ENCODE measurements at places on chromosomes 13 and 19.
A peak's percentile ranks its signal among the peaks of the same experiment; 100 is the strongest.

DNA sequence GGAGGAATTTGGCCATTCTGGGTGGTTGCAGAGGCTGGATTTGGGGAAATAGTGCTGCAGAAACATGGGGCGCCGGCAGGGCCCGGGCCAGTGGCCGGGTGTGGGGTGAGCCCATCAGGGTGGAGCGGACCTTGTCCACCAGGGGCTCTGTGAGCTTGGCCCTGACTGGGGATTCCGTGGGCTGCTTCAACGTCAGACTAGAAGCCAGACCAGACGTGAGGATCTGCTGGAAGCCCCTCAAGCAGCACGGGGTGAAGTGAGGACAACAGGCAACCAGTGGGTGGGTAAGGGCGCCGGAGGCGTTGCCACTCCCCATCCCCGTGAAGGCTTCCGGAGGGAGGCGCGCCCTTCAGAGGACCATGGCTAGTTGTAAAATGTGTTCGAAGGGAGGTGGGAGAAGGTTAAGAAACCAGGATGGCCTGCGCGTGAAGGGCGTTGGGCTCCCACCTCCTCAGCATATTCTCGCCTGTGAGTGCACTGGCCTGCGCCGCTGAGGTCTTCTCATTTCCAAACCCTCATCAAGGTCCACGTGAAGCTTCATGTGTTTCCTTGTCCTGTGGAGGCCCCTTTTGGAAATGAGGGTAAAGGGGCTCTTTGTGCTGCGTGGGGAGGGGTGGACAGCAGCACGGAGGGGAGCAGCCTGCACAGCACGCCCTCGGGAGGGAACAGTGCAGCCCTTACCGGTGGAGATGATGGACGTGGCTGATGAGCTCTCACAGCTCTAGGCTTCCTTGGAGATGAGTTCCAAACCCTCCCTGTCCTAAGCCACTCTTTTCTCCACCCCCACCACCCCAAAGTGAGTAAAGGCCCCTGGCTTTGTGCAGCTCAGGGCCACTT, 8.3 kb downstream of the TEX29 start:
- DNase-seq, result no peak

GRCh38 chr13:48297131-48297786, 6.3 kb upstream of the RB1 start:
- DNase-seq, result no peak

DNA sequence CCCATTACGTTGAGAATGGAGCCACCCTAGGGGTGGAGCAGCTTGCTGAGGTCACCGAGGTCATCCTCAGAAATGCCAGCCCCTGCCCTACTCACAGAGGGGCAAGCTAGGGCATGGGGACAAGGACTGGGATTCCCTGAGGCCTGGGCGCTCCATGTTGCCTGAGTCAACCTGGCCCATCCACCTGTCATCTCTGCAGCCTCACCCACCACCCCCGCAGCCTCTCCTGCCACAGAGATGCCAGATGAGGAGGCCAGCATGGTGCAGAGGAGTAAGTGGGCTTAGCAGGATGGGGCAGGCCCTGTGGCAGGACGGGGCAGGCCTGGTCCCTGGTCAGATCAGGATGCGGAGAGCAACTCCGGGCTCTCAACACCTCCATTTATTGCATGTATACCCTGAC, 9.5 kb downstream of the NKPD1 start:
- DNase-seq, result no peak

DNA sequence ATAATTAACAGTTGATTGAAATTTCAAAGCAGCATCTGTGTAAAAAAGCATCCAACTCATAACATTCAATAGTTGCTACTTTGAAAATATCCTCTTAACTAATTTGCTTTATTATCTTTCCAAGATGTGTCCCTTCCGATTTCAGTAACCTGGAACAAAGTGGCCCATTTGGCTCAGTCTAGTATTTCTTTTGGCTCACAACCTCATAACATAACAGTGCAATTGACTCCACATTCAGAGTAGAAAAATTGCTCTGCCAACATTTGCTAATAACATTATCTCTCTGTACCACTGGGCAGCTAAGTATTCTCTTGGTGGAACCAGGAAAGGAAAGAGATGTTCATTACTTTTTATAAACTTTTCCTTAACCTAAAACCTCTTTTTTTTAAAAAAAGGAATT, 571.1 kb upstream of the ARGLU1 start:
- no peak for DNase-seq

DNA sequence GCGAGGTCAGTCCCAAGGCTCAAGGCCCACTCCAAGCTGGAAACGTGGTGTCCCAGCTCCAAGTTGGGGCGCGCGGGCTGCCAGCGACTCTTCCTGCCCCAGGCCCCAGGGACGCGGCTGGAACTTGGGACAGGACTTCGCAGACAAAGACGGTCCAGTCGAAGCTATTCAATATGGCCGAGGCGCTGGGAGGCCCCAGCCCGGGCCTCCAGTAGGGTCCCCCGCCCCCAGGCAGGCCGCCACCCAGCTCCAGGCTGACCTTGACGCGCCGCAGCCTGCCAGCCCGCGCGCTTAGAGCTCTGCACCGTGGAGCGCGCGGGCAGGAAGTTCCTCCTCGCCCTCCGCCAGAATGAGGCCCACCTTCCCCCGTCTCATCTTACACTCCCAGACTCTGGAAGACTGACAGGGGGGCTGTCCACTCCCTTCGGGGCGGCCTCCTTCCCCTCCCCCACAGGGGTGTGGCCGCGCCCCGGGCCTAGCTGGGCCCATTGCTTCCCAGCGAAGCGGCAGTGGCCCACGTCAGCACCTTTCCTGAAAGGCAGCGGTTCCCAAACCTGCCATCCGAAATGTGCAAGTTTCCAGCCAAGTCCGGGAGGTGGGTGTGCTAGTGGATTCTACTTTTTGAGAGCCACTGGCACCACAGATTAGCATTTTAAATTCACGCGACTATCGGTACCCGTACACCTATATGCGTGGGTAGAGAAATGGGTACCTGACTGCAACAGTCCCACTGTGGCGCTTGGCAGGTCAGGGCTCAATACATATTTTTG, at the start of gene CCDC8:
Gene CCDC8, minus strand, starts transcription at position 303 of the 770 bp plus-strand sequence. CDS start 754 bp downstream, outside the sequence.
- DNase-seq, result peak; percentile 79

DNA sequence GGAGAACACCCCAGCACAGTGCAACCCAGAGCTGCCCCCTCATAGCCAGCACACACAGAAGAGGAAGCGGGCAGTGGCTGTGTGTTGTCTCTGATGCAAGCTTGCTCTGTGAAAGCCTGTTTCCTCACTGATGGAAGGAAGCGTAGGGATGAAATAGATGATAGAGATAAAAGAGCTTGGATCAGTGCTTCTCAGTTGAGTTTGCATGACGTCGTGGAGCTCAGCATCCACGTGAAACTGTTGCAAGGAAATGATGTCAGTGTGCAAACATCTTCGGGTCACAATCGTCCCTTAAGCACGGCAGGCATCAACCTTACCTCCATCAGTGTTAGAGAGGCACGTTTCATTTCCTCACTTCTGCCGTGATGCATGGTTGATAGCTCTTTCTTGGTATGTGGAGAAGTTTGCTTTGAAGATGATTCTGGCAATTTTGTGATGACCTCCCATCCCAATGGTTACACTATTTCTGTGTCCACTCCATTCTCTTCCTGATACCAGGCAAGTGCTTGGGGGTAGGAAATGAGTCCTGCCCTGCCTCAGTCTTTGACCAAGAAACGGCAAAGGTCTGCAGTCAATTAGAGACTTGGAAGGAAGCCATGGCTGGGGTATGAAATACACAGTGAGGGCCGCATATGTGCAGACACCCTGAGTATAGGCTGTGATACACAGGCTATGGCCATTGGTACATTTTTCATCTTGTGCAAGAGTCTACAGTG, 183.0 kb downstream of the ZNF536 start:
- DNase-seq, result no peak

DNA sequence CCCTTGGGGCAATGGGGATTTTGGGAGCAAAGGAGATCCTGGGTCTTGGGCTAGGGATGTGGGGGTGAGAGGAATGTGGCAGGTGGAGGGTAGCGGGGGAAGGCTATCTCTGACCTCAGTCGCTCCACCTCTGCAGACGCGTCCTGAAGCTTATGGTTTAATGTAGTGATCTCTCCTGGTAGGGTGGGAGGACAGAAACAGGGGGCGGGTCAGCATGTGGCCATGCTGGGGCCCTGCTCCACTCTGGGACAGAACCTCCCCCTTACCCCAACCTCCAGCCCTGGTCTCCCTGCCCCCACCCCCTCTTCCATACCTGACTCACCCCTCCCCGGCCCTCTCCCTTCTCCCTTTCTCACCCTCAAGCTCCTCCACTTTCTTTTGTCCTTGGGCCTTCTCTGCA, 1.4 kb downstream of the BST2 start:
- no peak for DNase-seq

GRCh38 chr13:28685892-28686291, 27.0 kb downstream of the POMP start:
- DNase-seq, result no peak

GRCh38 chr13:24931450-24932251, 164.3 kb upstream of the PABPC3 start:
- DNase-seq, result no peak

DNA sequence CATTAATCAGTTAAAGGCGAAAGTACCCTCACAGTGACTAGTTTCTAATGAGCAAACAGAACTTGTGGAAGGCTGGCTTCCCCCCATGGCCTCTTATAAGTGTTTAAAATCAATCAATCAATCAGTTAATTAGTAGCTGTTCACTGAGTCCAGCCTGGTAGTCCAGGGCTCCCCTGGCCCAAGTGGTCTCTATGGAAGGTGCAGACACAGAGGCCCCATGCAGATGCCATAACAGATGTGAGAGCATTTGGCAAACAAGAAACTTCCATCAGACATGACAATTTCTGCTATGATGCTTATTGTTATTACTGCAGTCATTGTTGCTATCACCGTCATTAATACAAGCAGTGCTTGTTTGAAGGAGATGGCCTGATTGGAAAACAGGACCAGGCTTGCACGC, 179.0 kb upstream of the TSHZ3 start:
- DNase-seq, result no peak

- no peak for DNase-seq
Measured at GRCh38 chr13:39870197-39870747, 214.8 kb downstream of the COG6 start.

DNA sequence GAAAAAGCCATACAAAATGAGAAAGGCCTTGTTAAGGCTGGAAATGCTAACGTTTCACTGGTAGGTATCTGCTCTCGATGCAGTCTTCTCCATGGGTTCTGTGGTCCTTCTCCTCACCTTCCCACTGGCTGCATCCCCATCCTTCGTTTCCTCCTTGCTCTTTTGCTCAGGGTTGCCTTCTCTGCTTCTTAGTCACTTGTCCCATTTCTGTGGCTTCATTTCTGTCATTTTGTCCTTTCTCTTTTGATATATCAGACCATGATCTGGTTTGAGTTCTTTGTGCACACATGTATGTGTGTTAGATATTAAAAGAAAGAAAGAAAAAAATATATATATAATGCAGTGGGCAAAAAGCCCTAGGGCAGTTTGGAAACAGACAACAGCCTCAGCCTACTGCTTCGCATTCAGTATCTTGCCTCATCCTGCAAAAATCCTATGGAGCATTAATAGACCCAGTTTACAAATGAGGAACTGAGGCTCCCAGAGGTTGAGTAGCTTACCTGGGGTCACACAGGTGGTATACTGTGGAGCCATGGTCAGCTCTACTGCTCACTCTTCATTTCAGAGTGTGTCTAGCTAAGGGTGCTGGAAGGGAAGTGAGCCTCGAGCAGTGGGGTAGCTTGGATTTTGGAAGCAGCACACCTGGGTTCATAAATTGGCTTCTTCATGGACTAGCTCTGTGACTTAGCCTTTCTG, 57.6 kb upstream of the MEDAG start:
- no peak for DNase-seq

DNA sequence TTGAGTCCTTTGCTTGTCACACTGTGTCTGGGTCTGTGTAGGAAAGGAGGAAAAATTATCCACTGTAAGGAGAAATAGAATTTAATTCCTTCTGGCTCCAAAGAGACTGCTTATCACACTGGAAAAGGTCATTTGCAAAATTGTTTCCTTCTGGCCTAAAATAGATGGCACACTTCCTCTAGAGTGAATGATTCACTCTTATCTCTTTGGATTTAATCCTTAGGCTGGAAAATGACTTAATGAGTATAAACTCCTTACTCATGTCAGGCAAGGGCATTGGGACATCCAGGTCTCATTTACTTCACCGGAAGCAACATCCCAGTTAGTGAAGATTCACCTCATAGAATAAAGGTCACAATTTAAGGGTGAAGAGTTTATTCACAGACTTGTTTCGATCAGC, 293.6 kb downstream of the OXGR1 start:
- no peak for DNase-seq

GRCh38 chr13:102688306-102688973, 6.4 kb downstream of the METTL21C start:
- DNase-seq, result no peak

- no peak for DNase-seq
Measured at GRCh38 chr13:31199527-31199848, 287 bp upstream of the B3GLCT start.

DNA sequence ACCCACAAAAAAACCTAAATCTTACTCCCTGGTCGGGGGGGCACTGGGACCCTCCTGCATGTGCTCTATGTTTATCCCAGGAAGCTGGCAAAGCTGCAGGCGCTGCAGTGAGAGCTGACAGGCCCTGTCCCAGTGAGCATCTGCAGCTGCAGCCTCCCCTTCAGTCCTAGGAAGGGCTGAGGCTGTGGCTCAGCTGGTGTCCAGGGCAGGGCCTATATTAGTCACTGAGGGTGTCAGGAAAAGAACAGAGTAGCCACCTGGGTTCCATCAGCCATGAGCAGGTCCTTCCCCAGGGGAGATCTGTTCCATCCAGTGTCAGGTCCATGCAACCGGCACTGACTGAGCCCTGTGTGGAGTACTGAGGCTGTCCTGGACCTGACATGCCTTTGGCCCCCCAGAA, 120.5 kb downstream of the TNFRSF19 start:
- DNase-seq, result no peak

- no peak for DNase-seq
Measured at GRCh38 chr19:33832633-33833032, 36.0 kb downstream of the KCTD15 start.

- DNase-seq, result no peak
Measured at GRCh38 chr13:97254816-97255215, 32.7 kb downstream of the MBNL2 start.

DNA sequence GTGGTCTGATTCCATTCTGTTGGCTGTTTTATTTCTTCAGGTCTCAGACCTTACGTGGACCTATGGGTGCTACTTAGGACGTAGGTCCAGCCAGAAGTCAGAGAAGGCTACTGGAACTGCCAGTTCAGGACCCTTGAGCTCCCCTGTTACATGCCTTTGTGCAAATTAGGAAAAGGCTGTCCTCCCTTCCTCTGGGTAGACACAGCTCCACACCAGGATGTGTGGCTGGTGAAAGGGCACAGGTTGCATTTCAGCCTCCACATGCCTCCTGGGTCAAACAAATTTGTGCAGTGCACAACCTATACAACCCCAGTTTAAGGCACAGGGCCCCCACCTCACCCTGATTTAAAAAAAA, 43.9 kb upstream of the MAP3K10 start:
- DNase-seq, result no peak

GRCh38 chr13:97493456-97493855, 59.5 kb downstream of the RAP2A start:
- DNase-seq, result peak; percentile 56

Data from fibroblast of gingiva (primary cell).